Activated gamma-delta T cell treated with anti-CD3 and anti-CD28 coated beads, Interleukin-2, amount 50 U/mL, for 16 hours (primary cell): ENCODE measurements at places on chromosomes 12 and 14.

DNA sequence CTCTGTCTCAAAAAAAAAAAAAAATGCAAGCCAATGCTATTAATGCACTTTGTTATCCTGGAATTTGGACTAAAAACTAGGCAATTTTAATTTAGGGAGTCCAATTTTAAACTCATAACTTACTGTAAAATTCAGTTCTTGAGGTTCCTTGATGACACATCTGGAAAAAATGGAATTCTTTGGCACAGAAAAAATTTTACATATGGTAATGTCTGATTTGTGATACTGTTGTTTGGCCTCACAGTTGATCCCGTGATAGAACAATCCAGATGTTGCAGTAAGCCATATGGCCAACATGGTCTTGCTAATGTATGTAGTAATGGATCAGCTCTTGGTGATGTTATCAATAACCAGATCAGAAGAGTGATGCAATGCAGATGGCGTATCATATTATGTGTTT is 1089.8 kb downstream of the FLRT2 start:
- no peak for DNase-seq

GRCh38 chr14:90641615-90642243 is 174.5 kb downstream of the TTC7B start:
- DNase-seq: no peak

DNA sequence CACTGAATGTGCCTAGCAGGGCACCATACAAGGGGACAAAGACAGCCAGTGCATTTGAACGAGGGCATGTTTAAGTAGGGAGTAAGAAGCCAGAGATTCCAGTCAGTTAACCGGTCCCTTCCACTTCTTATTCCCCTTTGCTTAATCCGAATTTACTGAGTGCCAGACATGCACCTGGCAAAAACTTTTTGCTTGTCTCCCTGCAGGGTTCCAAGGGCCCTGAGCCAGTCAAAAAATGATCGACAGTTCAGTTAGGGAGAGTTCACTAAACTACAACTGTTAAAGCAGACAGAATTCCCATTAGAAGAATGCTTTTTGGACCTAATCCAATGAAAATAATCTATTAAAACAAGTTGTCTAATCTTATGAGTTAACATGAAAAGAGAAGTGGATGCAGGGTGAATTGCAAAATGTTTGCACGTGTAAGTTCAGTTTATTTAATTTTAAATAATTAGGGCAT is 193.8 kb downstream of the TMTC2 start:
- DNase-seq: no peak

- DNase-seq: no peak
Observed at GRCh38 chr12:31317471-31318395, 8.2 kb downstream of the SINHCAF start.

GRCh38 chr14:100693877-100694578 is 32.7 kb upstream of the DLK1 start:
- no peak for DNase-seq
